ENCODE measurements at places on chromosomes 7 and 10. TPM values are rescaled to one million over a fixed set of nuclear protein-coding genes. Genes with fewer than 3 reads are reported as not detected.

Gene C7orf57
- polyA plus RNA-seq: 0.41 TPM

Gene PPP1R3A
- polyA plus RNA-seq: not detected

Gene AKR1C4
- not detected for polyA plus RNA-seq

- DNase-seq: no peak
Observed at GRCh38 chr7:8714791-8715190, 281.4 kb downstream of the NXPH1 start.

- no peak for DNase-seq
Observed at GRCh38 chr10:30828164-30828563, 198.6 kb upstream of the LYZL2 start.

GRCh38 chr7:12738665-12739064 is 51.2 kb downstream of the ARL4A start:
- no peak for DNase-seq

DNA sequence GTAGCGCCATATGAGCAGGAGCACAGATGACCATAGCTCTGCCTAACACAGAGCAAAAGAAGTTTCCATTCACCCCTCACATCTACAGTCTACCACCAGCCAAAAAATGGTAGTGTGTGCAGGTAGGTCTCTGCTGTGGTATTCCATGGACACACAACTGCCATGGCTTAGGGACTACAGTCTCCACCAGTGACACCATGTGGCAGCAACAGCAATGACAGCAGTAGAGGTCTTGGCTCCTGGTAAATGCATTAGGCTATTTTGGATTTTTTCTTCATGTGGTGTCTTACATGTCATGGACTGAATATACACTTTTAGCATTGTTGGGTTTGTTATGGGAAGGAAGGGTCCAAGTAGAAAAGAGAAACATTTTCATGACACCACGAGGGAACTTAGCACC is 70.1 kb upstream of the CABCOCO1 start:
- DNase-seq: no peak

Gene FRMPD2
- polyA plus RNA-seq: 0.02 TPM

Gene HPSE2
- polyA plus RNA-seq: not detected

- no peak for DNase-seq
Observed at GRCh38 chr10:132326344-132326889, 5.6 kb upstream of the LRRC27 start.

DNA sequence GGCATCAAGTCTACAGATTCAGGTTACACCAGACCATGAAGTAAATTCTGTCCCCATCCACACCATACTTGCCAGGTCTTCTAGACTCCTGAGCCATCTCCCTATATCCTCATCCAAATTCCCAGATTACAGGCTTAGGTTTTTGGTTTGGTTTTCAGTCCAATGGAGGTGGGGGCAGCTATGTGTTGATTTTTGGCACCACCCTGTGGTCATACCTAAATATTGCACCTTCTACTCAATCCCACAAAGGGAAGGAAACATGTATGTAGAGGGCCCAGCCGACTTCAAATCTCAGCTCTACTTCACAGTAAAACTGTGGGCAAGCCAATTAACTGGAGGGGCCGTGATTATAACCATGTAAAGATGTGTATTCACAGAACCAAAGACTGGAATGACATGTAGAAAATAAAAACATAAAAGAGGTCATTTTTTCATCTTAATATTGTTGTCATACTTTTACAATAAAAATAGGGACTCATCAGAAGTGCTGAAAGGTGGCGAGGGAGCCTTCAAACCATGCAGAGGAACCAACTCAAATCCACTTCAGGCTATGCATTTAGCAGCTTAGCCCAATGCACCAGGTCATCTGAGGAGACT is 19.8 kb downstream of the ERCC6 start:
- peak; percentile 67 for DNase-seq

GRCh38 chr10:109689785-109690184 is 233.5 kb downstream of the XPNPEP1 start:
- DNase-seq: no peak

DNA sequence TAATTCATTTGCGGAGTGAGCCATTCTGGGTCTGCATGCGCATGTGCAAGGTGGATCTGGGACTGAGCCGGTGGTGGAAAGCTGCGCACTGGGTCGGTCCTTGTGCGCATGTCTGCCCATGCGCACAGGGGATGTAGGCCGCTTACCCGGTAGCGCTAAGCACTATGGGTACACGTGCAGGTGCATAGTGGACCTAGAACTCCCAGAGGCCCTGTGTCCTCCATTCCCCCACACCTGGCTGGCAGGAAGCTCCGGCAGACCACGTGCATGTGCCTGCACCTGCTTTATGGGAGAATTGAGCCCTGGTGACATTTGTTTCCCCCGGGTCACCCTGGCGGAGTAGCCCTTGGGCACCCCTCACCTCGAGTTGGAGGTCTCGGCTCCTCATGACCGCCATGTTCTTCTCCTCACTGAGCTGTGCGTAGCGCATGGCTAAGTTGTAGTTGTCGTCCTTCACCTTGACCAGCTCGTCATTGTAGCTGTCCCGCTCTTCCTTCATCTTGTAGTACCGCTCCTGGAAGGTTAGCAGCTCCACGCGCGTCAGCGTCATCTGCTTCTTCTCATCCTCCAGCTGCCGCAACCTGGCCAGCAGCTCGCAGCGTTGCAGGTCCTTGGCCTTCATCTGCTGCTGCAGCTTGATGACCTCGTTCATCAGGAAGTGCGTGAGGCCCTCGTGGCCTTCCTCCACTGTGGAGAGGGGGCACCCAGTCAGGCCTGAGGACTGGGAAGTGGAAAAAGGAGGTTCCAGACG is 99.6 kb downstream of the CARD11 start:
- DNase-seq: no peak

Gene FOXI2
- polyA plus RNA-seq: not detected

DNA sequence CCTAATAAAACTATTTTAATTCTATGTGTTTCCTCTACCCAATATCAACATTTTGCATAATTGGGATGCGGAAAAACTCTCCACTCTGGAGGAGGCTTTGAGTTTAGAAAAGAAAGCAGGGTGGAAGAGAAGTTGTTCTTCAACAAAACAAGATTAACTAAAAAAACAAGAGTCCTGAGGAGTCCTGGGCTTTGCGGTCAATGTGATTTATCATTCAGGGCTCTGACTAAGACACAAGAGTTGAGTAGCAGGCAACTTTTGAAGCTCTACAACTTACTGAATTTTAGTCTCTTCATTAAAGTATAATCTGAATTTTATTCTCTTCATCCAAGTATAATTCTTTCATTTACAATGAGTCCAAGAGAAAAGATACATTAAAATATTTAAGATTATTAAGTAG is 18.3 kb upstream of the TMEM26 start:
- DNase-seq: no peak

DNA sequence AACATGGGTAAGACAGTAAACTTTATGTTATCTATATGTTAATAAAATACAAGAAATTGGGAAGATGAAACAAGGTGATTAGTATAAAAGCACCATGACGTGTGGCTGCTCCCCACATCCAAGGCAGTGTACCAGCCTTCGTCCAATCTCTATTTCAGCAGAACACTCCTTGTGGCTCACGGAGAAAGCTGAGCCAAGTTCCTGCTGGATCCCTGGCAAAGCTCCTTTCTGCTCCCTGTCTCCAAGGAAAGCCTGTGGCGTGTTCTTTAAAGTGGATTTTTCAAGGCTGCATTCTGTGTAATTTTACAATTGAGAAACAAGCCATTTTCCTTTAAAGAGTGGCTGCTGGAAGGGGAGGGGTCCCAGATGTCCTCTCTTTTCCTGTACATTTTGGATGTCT is 467.3 kb downstream of the PTPRN2 start:
- DNase-seq: no peak

DNA sequence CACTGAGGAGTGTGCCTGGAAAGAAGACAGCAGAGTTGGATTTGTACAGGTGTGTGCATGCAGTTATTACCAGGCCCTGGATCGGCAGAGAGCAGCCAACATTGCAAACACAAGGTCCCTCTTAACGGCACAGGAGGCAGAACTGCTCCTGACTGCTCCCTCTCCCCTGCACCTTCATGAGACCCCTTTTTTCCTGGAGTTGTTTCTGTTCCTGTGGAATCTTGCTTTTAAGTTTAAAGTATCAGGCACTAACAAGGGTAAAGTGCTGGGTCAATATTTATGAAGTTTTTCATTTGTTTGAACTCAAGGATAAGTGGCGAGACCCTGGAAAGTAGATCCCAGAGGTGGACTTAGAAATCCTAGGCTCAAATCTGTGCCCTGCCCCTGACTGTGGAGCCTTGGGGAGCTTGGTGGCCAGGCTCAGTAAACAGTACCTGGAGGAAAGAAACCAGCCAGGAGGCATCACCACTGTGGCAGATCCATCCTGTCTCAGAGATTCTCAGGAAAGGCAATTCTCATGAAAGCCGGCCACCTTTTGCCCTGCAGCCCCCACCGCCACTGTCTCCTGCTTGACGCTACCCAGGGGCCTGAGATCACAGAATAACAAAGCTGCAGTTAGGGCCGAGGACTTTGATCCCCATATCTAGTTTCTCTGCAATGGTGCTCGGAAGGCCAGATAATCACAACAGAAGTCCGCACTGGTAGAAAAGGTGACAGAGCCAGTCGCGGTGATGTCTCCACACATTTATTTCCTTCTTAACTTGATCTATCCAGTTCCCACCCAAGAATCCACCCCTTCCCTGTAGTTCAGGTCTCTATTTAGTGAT is 36.7 kb downstream of the DDC start:
- no peak for DNase-seq

- no peak for DNase-seq
Observed at GRCh38 chr10:60827791-60828488, 49.7 kb downstream of the CDK1 start.

Gene PLAC9
- polyA plus RNA-seq: 0.21 TPM

GRCh38 chr7:94250987-94251386 is 143.7 kb upstream of the COL1A2 start:
- no peak for DNase-seq
